ENCODE measurements at places on chromosomes 12 and 14.

- DNase-seq, result no peak
Observed at GRCh38 chr14:91867316-91867988, at the start of gene TC2N. Gene TC2N, minus strand, starts transcription at chr14:91867536. Its CDS starts 53,767 bp downstream, at chr14:91813769.

- DNase-seq, result no peak
Observed at GRCh38 chr14:74509587-74510222, 16.1 kb downstream of the ISCA2 start.

- DNase-seq, result no peak
Observed at GRCh38 chr12:122743895-122744525, 8.6 kb upstream of the DENR start.

GRCh38 chr12:15152868-15153267, 68.3 kb downstream of the RERG start:
- DNase-seq, result peak; percentile 50

DNA sequence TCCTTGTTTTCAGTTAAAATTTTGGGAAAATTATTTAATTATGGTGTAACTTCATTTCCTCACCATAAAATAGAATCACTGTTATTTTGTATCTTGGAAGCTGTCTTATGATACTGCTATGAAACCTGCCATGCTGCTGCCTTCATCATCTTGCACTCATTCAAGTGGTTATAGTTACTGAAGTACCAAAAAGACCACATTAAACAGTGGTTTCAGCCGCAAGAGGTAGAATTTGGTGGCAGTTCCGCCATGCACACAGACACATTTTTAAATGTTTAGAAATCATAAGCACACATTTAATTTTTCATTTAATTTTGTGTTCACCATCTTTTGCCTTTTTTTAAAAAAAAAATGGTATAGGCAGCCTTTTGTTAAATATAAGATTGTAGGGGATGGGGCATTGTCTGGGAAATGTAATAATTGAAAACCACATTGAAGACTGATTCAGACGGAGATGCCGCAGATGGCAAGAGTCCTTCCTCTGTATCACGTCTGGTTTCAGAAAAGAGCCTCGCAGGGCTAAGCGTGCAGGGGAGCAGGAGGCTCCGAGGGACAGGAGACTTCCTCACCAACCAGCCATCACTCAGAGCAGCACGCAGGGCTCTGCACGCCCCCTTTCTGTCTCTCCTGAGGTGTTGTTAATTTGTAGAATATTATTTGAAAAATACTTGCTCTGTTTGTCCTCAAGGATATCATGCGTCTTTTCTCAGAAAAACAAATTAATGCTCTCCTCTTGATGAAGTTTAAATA, 115.2 kb upstream of the PELI2 start:
- no peak for DNase-seq

DNA sequence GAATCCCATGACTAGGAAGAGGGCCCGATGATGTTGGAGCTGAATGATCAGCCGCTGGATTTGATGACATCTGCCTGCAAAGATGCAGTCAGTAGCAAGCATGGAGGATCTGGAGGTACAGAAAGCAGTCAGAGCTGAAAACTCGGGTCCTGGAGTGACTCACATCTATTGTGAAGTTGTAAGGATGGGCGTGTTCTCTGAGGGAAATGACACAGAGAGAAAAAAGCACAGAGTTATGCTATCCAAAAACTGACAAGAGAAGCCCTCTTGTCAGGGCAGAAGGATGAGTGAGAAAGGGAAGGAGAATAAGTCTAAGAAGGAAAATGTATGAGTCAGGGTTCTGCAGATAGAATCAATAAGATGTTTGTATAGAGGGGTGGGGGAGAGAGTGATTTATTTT, 380.4 kb upstream of the CCDC196 start:
- DNase-seq, result peak; percentile 57

DNA sequence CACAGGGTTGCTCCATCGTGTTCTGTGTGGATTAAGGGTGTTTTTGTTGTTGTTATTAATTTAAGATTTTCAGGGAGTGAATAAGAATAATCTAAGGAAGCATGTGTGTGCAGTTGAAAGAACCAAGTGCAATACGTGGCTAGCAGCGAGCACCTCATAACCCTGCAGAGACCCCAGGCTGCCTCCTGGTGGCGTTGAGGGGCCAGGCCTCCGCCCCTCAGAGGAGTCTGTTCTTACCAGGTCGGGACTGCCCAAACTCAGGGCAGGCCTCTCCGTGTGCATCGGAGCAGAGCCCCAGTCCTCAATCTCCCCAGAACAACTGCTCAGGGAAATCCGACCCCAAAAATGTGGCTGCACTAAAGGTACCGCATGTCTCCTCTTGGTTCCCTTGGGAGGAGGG, 36.8 kb downstream of the IL31 start:
- no peak for DNase-seq

GRCh38 chr12:65946821-65947220, 122.5 kb downstream of the HMGA2 start:
- DNase-seq, result no peak

DNA sequence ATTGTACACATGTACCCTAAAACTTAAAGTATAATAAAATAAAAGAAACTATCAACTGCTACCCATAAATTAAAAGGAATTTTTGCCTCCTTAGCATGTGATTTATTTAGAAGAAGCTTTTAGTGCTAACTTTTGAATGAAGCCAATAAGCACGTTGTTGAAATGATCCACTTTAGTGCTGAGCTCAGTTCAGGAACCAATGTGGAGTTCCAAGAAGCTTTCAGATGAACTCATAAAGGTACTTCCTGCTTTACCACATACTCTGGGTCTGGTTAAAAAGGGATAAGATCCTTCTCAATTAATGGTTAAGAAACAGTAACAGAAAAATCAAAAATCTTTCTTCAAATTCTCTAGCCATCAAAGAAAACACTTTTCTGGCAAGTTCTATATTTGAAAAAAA, 39.4 kb downstream of the TMTC1 start:
- no peak for DNase-seq

GRCh38 chr12:67048371-67048770, 220.8 kb upstream of the CAND1 start:
- no peak for DNase-seq

- no peak for DNase-seq
Observed at GRCh38 chr12:104315326-104316224, 12.0 kb downstream of the EID3 start.

DNA sequence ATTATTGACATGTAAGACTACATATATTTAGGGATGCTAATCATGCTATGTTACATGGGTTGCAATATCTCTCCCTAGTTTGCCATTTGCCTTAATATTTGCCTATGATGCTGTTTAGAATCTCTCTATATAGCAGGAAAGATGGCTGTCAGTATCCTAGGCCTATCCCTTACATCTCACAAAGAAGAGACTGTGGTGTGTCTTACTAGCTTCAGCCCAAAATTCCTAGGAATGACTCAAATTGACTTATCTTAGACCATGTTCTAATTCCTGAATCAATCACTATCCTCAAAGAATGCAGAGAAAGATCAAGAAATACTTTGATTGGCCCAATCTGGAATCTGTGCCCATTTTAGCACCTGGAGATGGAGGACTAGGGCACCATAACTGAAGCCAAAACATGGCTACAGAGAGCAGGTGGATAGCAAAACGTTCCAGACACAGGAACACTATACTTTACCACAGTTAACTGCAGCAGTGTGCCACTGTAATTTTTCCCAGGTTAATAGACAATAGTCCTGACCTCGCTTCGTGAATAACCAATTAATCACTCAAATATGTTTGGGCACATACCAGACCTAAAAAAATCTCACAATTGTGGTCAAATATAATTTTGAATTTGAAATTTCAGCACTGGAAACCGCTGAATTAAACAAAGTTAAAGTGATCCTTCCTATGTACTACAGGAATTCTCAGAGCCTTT, 32.7 kb upstream of the GLIPR1 start:
- no peak for DNase-seq

- no peak for DNase-seq
Observed at GRCh38 chr12:108670066-108670631, 36.5 kb upstream of the SELPLG start.

GRCh38 chr12:113347892-113348291, 10.5 kb upstream of the PLBD2 start:
- no peak for DNase-seq

DNA sequence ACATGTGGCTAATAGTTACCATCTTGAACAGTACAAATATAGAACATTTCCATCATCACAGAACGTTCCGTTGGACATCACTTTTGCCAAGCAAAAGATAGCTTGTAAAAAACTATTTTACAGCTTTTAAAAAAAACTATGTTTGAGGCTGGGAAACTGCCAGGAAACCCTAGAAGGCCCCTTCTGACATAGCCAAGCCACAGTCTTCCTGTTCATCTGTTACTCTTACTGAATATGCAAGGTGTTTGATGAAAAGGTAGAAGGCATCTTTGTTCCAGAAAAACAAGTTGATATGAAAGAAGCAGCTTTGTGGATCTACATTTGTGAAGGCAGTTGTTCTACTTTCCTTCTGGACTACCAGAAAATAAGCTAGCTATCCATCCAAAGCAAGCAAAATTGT, 23.6 kb upstream of the WNK1 start:
- DNase-seq, result no peak

DNA sequence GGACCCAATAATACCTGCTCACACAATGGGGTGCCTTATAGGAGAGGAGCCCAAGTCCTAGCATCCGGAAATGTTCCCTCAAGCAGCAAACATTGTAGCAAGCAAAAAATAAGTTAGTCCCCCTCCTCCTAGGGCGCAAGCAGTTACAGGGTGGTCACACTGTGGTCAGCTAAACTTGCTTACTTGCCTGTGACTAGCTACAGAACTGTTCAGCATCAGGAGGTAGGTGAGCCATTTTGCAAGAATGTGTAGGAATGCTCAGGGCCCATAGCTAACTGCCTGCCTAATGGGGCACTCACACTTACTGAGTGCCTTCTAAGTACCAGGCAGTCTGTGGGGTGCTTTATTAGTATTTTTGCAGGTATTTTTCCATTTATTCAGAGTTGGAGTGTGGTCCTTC, 154.6 kb upstream of the GRIN2B start:
- no peak for DNase-seq

DNA sequence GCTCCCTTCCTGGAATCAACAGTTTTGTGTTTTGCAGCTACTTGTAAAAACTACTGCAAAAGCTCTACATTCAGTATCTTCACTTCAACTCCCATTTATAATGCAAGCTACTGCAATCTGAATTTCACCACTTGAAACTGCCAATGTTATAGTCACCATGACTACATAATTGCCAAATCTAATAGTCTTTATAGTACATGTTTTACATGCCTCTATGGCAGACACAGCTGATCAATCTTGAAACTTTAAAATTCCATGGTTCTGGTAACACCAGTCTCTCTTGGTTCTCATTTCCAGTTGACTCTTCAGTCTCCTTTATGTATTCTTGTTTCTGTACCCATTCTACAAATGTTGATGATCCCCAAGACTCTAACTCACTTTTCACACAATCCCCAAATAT, 185.9 kb downstream of the MED13L start:
- no peak for DNase-seq

- no peak for DNase-seq
Observed at GRCh38 chr12:49292729-49293055, 2.3 kb upstream of the PRPH start.

GRCh38 chr12:2680676-2681039, 114.1 kb upstream of the FKBP4 start:
- no peak for DNase-seq

DNA sequence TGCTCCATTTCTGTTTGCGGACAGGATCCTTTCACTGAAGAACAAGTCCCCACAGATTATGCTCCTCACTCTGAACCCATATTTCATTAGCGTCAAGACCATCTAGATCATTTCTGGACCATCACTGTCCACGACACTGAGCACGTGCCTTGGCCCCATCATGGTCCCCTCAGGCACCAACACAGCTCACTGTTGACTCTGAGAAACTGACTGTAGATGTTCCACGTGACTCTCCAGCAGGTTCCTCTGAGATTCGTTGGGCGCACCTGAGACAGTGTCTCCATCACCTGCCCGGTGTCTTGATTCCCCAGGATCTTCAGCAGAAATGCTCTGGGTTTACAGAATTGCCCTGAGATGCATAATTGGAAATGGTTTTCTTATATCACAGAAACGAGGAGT, 985.4 kb downstream of the TMEM121 start:
- no peak for DNase-seq

GRCh38 chr12:19624491-19624890, 185.2 kb downstream of the AEBP2 start:
- DNase-seq, result peak; percentile 5

DNA sequence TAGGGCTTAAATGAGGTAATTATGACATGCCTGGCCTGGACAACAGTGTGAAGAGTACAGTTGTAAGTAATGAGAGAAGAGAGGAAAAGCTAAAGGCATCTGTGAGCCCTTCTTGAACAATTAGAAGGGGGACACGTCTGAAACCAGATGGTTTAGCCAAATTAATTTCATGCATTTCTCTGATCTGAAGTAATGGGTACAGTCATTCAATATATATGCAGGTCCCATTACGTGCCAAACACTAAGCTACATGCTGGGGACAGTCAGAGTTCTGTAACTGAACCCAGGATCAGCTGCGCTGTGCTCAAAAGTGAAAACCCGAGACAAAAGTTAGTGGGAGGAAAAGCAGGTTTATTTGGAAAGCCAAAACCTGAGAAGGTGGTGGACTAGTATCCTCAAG, 207.2 kb upstream of the TMTC1 start:
- peak; percentile 8 for DNase-seq

- DNase-seq, result no peak
Observed at GRCh38 chr12:52605542-52605941, 4.3 kb upstream of the KRT72 start.

GRCh38 chr14:95463171-95463901, 53.1 kb downstream of the SYNE3 start:
- DNase-seq, result no peak

GRCh38 chr14:38238332-38238731, 17.6 kb downstream of the CLEC14A start:
- DNase-seq, result no peak

- no peak for DNase-seq
Observed at GRCh38 chr12:118402251-118402650, 25.9 kb downstream of the SUDS3 start.

DNA sequence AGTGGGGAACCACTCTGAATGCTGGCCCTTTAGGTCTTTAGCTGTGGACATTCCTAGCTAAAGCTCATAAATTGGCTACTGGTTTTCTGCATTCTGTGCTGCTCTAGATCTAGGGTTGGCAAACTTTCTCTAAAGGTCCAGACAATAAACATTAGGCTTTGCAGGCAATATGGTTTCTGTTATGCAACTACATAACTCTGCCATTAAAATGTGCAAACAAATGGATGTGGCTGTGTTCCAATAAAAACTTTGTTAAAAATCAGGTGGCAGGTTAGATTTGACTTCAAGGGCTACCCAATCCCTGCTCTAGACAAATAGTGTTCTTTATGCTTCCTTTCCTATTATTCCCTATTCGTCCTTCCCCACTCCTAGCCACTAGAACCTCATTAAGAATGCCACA, 6.8 kb upstream of the LRRC9 start:
- DNase-seq, result no peak

- DNase-seq, result no peak
Observed at GRCh38 chr14:54003064-54003463, 46.4 kb upstream of the BMP4 start.

DNA sequence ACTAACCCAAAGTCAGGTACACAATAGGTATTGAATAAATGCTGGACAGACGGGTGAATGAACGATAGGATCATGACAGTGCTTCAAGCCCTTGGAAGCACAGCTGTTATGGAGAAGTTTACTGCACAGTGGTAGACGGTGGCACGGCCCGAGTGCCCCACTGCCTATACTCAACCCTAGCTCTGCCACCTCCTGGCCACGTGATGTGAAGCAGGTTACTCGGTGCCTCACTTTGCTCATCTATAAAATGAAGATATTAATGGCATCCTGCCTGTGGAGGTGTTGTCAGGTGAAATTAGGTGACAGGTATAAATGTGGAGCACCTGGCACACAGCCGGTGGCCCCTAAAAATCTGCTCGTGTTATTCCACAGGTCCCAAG, 5.8 kb downstream of the ASB2 start:
- no peak for DNase-seq

All from urothelium cell line (cell line).